Amniotic epithelial cell (primary cell): ENCODE measurements at places on chromosomes 3 and 15.

DNA sequence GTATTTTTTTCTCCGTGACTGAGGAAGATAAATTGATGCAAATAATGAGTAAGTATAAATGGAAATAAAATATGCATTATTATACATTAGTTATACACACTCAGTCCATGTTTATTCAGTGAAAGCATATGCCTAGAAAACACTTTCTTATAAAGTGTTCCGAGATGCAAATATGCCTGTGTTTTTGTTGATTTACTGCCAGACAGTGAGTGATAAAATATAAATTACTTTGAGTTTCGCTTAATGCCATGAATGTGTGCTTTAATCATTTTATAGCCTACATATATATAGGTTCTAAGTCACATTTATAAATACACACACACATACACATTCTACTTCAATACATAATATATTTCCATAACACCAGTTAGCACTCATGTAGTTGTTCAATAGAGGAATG is 569.2 kb downstream of the UNC13C start:
- no peak for DNase-seq

DNA sequence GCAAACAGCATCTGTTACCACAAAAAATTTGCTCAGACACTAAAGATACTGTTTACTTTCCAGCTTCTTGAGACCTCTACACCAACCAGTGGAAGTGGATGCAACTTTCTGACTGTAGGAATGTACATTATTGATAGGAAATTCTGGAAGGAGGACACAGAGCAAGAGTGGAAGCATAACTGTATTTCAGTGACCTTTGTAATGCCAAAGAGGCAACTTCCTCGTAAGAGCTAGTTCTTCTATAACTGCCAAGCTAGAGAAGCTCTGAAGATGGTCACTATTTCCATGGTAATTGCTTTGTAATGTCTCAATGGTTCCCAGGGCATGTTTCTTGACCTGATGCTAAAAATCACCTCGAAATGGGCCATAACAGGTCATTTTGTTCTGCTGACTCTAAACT is 96.3 kb upstream of the SLC2A2 start:
- no peak for DNase-seq

GRCh38 chr3:17047894-17048293 is 163.1 kb downstream of the PLCL2 start:
- no peak for DNase-seq

GRCh38 chr3:64022451-64023186 is 675 bp downstream of the PSMD6 start:
- peak; percentile 16 for DNase-seq

DNA sequence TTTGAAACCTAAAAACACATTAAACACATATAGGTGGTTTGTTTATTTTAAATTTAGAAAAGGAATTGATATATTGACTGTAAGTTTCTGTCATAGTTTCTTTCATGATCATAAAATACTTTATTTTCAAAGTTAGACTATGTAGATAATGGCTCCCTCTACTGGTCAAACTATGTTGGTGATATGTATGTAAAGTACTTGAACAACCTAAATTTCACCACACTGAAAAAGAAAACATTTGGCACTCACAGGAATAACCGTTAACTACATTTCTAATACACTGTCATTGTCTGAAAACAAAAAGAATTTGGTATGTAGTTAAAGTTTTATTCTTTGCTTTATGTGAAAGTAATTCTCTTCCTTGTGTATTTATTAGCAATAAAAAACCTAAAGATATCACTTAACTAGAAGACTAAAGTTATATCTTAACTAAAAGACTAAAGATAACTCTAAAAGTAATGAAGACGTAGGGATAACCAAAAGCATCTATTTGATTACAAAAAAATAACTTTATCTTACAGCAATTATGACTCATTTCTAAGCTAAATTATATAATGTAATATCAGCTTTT is 427.5 kb downstream of the VGLL3 start:
- DNase-seq, result peak; percentile 34

GRCh38 chr15:36811903-36812302 is 232.5 kb downstream of the CDIN1 start:
- no peak for DNase-seq

DNA sequence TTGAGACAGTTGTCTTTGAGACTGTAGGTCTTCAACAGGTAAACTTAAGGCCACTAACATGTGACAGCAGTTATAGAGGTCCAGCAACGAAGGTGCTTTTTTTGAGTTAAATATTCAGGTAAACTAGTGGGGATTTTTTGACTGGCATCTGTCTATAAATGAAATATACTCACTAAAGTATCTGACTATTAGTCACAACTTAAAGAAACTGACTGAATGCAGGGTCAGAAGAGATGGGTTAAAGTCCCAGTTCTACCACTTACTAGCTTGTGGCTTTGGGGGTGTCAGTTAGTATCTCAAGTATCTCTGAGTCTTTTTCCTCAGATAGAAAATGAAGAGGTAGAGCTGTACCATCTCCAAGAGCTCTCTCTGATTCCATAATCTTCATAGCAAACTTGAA is 18.0 kb downstream of the MIX23 start:
- no peak for DNase-seq

DNA sequence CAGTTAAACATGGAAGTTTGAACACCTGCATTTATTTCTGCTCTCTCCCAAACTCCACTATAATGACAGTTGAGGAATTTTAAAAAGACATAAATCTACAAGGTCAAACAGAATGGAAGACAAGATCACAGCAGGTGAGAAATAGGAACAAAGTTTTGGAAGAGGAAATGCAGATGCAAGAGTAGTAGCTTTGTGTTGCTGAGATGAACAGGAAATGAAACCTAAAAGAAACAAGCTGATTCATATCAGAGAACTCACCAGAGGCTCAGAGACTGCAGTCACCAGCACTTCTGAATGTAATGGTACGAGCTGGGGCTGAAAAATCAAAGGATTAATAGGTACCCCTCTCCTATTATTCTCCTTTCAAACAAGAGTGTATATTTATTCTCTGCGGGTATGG is 459.9 kb downstream of the RAP2B start:
- DNase-seq, result no peak

DNA sequence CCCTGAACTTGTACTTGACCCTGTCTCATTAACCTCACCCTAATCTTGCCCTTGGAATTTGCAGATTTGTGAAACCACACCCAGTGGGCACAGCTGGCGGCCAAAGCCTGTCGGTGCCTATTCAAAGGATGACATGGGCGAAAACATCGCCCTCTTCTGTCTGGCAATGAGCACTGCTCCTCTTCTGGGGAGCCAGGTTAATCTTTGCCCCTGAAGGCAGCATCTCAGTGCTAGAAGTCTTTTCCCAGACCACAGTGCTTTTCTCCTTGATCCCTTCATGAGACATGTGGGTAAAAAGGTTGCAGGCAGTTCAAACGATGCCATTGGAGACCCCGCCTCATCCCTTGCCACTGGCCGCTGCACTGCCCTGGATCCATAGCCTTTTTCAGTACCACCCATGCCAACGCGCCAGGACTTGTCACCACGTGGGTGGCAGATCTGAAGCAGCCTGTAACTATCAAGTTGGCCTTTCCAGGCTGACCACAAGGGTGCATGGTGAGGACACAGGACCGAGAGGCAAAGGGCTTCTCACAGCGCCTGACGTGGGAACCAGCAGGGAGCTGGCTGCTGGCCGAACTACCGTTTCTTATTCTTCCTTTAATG is 6.5 kb upstream of the DNASE1L3 start:
- peak; percentile 53 for DNase-seq

DNA sequence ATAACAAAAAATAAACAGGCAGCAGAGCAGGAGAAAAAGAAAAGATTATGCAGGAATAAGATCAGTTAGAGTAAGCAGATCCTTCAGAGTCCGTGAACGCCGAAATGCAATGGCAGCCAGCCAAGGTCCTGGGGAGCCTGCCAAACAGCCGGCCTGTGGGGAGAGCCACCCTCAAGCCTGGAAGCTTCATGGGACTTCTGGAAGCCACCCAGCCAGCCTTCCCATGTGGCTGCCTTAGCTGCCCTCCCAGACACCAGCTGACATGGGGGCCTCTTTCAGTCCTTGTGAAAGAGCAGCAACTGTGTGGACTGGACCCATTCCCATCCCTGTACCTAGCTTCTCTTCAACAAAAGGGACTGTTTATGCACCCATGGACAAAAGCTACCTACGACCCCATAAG is 64.9 kb upstream of the RAD18 start:
- DNase-seq, result peak; percentile 48

- DNase-seq, result no peak
Measured at GRCh38 chr3:80244390-80244789, 476.6 kb upstream of the ROBO1 start.

DNA sequence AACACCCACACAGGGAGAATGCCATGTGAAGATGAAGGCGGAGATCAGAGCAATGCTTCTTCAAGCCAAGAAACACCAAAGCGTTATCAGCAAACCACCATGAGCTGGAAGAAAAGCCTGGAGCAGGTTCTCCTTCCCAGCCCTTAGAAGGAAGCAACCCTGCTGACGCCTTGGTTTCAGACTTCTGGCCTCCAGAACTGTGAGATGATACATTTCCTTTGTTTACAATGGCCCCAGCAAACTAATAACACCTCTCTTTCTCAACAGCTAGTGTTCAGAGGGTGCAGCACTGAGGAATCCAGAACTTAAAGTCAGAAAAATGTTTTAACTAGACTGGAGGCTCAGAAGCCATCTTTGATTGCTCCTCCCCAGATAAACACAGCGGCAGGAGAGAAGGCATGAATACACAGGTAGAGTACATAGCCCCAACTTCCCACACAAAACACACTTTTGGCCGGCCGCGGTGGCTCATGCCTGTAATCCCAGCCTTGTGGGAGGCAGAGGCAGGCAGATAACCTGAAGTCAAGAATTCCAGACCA is 132.4 kb upstream of the LPP start:
- DNase-seq, result peak; percentile 97

- peak; percentile 78 for DNase-seq
Measured at GRCh38 chr15:78000091-78000926, 77.2 kb downstream of the TBC1D2B start.

- DNase-seq, result peak; percentile 80
Measured at GRCh38 chr3:162441716-162442115, 945.1 kb downstream of the OTOL1 start.

- no peak for DNase-seq
Measured at GRCh38 chr15:67878712-67879206, 38.9 kb upstream of the RNU6-1 start.

DNA sequence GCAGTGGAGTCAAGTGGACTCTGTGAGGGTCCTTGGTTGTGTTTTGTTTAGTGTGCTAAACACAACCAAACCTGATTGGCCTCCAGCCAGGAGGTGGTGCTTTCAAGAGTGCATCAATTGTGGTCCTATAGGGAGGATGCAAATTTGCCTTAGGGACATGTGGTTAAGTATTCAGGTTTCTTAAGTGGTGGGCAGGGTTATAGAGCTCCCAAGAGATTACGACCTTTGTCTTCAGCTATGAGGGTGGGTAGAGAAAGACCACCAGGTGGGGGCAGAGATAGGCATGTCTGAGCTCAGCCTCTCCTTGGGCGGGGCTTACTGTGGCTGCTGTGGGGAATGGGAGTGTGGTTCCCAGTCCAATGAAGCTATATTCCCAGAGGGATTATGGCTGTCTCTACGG is 186.6 kb downstream of the SQOR start:
- DNase-seq, result no peak

DNA sequence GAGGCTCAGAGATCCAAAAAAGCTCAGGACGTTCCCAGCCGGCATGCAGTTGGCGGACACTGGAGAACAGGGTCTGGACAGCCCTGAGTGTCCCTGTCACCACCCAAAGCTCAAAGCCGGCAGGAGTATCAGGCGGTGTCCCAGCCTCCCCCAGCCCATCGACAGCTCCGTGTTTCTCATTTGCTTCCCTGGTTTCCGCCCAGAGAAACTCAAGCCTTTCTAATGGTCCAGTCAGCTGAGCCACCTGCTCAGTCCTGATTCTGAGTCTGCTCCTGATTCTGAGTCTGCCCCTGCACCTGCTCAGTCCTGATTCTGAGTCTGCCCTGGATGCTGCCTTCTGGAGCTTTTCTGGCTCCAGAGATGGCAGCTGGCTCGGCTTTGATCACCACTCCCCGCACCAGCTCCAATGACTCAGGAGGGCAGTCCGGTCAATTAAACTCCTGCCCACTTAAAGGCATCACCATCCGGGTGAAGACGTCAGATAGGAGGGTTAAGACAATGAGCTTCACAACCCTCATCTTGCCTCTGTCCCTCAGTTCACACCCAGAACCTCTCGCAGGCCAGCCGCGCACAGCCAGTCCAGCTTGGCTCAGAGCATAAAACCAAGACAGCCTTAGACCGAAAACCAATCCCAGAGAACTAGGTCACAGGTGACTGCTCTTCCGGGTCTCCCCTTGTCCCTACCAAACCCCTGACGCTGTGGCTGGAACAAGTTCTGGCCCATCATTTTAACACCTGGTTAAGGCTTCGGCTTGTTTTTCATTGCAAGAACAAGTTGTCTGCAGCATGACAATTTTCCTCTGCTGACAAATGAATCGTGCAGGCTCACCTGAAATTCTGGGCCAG is 6.8 kb downstream of the PCSK6 start:
- no peak for DNase-seq

DNA sequence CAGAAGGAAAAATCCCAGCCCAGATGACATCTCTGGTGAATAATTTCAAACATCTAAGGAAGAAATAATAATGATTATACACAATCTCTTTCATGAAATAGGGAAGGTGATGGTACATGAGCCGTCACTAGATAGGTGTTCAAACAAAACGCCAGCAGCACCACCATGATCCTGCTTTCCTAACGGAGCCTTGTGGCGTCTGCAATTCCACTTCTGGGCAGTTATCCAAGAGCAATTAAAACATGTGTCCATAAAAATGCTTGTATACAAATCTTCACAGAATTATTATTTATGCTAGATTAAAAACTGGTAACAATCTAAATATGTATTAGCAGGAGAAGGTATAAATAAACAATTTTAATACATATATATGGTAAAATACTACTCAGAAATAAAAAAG is 33.7 kb downstream of the RTP4 start:
- peak; percentile 12 for DNase-seq

- no peak for DNase-seq
Measured at GRCh38 chr3:72769758-72770540, 78.3 kb downstream of the SHQ1 start.
